ENCODE measurements at places on chromosomes 1 and 21.

DNA sequence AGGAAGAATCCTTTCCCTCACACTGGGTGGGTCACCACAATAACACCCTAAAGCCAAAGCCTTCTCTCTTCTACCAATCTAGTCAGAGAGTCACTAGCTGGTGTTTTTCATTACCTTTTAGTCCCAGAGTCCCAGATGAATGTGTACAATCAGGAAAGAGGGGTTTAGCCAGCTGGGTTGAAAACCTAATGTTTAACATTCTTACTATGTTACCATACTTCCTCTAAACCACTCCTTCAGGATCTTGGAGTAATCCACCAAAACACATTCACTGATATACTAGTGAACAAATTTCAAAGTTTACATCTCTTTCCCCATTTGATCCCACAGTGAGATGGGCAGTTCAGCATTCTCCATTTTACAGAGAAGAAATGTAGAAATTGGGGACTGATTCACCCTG is 9.7 kb downstream of the LPAR3 start:
- no peak for ATAC-seq

DNA sequence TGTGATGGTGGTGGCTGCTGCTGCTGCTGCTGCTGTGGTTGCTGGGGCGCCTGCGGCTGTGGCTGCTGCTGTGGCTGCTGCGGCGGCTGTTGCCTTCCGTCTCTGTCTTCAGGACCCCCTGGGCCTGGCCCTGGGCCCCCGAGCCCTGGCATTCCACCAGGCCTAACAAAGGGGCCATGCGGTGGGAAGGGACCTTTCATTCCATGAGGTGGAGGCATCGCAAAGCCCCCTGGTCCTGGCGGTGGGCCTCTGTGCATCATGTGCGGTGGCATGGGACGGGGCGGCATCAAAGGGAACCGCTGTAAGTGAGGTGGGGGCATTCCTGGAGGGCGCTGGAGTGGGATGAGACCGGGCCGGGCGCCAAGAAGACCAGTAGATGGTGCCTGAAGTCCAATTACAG is 12.4 kb downstream of the SOD1 start:
- ATAC-seq, result no peak

DNA sequence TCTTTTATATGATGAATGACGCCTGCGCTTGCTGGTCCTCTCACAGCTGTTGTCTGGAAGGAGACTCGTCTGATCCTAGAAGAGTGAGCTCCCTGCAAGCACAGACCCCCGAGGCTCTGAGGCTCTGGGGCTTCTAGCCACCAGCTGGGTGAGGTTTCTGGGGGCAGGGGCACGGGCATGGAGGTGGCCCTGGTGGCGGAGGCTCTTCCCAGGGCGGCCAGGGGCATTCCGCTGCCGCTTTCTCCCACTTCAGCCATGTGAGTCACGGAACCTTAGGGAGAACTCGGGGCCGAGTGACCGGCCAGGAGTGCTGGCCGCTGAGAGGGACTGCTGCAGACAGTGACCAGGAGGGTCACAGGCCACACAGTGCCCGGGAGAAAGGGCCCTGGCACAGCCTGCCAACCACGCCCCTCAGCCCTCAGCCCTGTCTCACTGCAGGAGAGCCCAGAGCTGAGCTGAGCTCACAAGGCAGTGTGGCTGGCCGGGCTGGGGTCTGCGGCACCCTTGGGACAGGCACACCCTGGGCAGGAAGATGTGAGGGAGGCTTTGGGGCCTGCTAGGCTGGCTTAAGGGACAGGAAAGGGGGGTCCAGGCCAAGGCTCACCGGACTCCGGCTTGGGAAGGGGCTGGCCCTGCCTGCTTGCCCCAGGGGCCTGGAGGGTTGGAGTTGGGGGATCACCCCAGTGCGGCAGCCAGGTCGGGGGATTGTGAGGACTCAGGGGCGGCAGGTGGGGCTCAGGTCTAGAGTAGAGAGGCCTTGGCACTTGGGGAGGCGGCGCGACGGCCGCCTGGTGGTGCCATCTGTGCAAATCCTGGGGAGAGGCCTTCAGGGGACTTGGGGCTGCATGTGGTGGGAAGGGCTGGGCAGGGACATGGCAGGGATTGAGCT is 35.7 kb downstream of the MORN1 start:
- ATAC-seq, result no peak

GRCh38 chr1:184242507-184242943 is 144.3 kb upstream of the C1orf21 start:
- ATAC-seq, result no peak

- no peak for ATAC-seq
Measured at GRCh38 chr1:154348429-154349076, 23.2 kb downstream of the ATP8B2 start.

DNA sequence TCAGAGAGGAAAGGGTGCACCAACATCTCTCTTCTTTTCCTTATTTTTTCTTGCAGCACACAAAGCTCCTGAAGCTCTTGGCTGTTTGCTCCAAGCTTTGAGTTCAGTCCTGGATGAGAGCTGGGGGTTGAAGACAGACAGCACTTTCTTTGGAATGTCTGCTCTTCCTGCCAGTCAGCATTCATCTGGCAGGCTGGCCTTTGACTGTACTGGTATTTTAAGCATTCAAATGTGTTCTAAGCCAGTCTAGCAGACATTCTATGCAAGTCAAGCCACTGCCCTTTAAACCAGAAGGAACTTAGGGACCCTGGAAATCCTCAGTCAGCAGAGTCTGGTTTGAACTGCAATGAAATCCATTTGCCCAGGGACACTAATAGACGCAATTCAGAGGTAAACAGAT is 45.0 kb downstream of the XCL1 start:
- no peak for ATAC-seq

DNA sequence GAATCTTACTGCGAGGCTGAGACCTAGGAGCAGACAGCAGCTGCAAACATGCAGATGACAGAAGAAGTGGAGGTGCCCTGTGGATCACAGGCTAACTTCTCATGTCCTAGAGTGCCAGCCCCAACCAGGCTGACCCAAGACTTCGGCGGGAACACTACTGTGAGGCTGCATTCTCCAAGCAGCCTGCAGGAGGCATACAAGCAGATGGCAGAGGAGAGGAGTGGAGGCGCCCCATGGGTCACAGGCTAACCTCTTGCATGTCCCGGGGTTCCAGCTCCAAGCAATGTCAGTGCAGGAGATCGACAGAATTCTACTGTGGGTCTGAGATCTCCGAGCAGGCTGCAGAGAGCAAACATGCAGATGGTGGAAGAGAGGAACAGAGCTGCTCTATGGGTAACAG is 98.1 kb upstream of the ZNF678 start:
- ATAC-seq, result no peak

GRCh38 chr1:55012661-55013060 is 13.9 kb downstream of the BSND start:
- no peak for ATAC-seq

DNA sequence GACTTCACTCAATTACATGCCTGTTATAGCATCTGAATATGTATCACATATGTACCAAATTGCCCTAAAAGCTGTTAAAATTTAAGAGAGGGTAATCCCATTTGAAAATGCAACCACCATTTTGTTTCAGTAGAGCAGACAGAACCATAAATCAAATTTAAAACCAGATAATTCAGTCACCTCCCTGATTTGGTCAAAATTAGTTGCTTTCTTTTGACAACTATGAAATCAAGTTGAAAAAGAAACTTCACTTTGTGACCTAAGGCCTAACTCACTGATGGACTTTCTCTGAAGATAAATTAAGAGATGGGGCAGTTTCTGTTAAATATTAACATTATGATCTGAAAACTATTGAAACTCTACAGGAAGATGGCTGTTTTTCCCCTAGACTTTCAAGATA is 6.7 kb downstream of the GORAB start:
- no peak for ATAC-seq

DNA sequence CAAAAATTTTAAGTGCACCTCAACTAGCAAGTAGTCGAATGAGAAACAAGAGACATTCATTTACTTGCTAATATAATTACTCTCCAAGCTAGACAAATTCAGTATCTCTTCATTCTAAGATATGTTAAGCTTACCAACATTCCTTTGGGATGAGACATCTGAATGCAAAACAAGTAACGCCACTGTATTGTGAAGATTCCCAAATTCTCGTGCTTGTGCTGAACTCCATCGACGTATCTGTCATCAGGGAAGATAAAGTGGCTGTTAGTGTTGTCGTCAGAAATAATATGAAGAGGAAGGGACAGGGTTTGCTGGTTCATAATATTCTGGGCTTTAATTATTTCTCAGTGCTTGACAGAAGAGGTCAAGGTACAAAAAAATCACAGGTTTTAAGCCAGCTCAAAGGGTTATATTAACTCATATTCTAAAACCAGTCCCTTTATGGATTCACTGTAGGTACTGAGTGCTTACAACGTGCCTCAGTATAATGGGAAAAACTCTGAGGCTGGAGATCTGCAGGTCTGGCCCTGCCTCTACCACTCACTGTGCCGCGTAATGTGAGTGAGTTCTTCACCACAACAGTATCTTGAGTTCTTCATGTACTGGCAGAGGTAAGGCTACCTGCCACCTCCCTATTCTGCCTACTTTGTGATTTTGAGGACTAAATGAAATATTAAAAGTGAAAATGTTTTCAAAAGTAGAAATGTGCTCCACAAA is 42.0 kb downstream of the PCSK9 start:
- ATAC-seq, result no peak

- ATAC-seq, result peak; percentile 29
Measured at GRCh38 chr1:203796236-203796605, 798 bp downstream of the ZBED6 start.

- ATAC-seq, result peak; percentile 17
Measured at GRCh38 chr1:150003801-150004200, 6.7 kb downstream of the OTUD7B start.

DNA sequence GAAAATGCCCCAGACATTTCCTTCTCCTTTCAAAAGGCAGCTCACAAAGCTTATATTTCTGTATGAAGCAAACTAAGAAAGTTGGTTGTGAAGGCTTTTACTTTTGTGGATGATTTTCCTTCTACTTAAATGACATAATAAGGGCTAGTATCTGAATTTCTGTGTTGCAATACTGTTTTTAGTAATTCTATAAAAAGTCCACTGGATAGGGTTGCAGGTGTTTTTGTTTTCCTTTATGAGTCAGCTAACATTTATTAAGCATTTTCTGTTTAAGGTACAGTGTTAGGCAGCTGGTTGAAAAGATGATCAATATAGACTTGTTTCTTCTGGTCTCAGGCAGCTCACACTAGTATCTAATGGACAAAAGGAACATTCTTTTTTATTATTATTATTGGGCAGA is 722.2 kb downstream of the RWDD3 start:
- no peak for ATAC-seq

Measured in activated T-helper 17 cell treated with anti-CD3 and anti-CD28 coated beads, Interleukin-2, amount 50 U/mL, for 72 hours (primary cell).